ENCODE measurements at places on chromosomes 12 and 14. TPM values are rescaled to one million over a fixed set of nuclear protein-coding genes. Genes with fewer than 3 reads are reported as not detected.

SMOC1 gene
- total RNA-seq: not detected

- H3K36me3 ChIP-seq: no peaks in the 10 kb centered on the region
- H3K27ac ChIP-seq: peak overlapping the region; percentile 4
- H3K4me1 ChIP-seq: peaks cover 10% of the 10 kb centered on the region
Observed at GRCh38 chr14:74963705-74964271, 8.4 kb upstream of the PGF start.

MDGA2 gene
- not detected for total RNA-seq

DNA sequence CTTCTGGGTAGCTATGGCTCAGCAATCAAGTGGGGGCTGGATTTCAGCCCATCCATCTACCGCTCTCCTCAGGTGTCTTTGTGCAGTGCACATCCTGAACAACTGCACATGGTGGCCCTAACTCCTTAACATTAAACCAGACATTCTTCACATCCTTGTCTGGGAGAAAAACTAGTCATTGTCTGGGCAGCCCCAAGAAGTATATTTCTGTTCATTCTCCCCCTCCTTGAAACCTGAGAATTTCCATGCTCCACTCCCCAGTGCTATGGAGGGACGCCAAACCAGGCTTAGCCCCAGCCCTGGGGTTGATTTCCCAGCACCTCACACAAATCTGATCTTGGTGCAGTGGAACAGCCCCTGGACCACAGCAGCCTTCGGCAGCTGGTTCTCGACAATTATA, 13.4 kb downstream of the MYL2 start:
- no peak for DNase-seq
- peaks cover 3% of the 10 kb centered on the region for H3K4me1 ChIP-seq
- H3K27ac ChIP-seq: no peak overlapping the region
- H3K4me3 ChIP-seq: no peak overlapping the region
- H3K27me3 ChIP-seq: no peaks in the 10 kb centered on the region
- H3K36me3 ChIP-seq: no peaks in the 10 kb centered on the region

DNA sequence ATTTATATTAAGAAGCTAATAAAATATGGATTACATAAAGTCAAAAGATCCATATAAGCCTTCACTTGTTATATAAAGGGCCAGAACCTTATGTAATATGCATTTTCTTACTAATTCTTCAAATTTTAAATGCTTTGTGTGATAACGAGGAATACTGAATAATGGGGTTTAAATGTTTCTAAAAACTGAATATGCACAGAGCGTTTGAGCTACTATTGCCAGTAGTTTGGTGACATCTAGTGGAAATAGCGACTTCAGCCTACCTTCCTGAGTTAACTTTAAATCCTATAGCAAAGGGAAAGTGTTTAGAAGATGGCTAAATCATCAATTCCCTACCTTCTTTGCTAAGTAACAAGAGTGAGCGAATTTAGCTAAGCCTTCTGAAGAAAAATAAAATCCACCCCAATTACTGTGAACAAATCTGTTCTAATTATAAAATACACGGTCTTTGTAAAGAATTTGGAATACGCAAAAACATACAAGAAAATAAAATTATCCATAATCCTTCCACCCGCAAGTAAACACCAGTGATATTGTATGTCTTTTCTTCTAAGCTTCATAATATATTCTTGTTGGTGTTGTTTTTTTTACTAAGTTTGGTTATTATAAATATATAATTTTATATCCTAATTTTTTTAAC, 115.5 kb upstream of the G2E3 start:
- peaks cover 6% of the 10 kb centered on the region for H3K27me3 ChIP-seq
- no peaks in the 10 kb centered on the region for H3K4me1 ChIP-seq
- no peak for DNase-seq
- no peak overlapping the region for H3K4me3 ChIP-seq

- DNase-seq: no peak
- no peaks in the 10 kb centered on the region for H3K27me3 ChIP-seq
- H3K4me3 ChIP-seq: no peak overlapping the region
- H3K4me1 ChIP-seq: peaks cover 10% of the 10 kb centered on the region
Observed at GRCh38 chr14:63988579-63988978, 135.8 kb downstream of the SYNE2 start.

- H3K27me3 ChIP-seq: no peaks in the 10 kb centered on the region
- peaks cover 11% of the 10 kb centered on the region for H3K36me3 ChIP-seq
- peaks cover 26% of the 10 kb centered on the region for H3K4me1 ChIP-seq
- H3K27ac ChIP-seq: peak overlapping the region; percentile 96
Observed at GRCh38 chr14:77761205-77761931, 412 bp upstream of the SNW1 start.

All from activated naive CD8-positive, alpha-beta T cell treated with anti-CD3 and anti-CD28 coated beads, Interleukin-2, amount 10 ng/mL, durations not matched to agents 7 days and 5 days (primary cell).